ENCODE measurements at places on chromosomes 3 and 15.

- no peak for DNase-seq
These were observed 3.6 kb upstream of the RBMS3 start for GRCh38 chr3:29277249-29277648.

GRCh38 chr3:129793942-129794310 is 99.6 kb downstream of the TMCC1 start:
- no peak for DNase-seq

- DNase-seq: no peak
These were observed 8.0 kb downstream of the TMIE start for GRCh38 chr3:46709157-46709654.

DNA sequence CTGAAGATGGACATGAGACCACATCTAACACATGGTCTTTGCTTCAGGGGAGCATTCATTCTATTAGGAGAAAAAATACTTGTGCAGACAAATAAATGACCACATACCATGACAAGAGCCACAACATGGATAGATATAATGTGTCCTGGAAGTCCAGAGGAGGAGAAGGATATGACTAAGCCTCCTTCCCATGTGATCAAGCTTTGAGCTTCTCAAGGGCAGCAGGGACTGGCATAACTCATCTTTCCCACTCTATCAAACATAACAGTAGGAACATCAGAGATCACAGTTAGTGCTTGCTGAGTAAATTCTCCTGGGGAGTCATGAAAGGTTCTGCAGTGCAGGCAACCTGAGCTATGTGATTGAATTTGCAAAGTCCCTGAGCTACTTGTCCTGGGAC is 86.0 kb upstream of the LPP start:
- no peak for DNase-seq

DNA sequence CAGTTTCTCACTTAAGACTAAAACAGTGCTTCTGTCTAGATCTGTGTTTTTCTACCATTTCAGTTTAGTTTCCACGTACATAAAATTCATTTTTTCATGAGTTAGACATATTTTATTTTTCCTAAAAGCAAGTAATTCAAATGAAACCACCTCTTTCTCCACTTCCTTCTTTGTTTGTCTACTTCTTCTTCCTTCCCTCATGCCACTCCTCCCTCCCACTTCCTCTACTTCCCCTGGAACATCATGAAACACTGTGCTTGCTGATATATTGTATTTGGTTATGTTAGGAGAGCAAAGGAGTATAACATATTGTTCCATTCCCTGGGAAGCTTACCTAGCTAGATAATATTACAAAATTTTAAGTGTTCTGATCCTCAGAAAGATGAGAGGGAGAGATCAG is 36.7 kb upstream of the GOLGA8B start:
- DNase-seq: no peak

- DNase-seq: no peak
These were observed 137.5 kb downstream of the CNTN4 start for GRCh38 chr3:2236203-2236602.

GRCh38 chr3:113565555-113565954 is 33.2 kb downstream of the SIDT1 start:
- no peak for DNase-seq

GRCh38 chr15:73325191-73325861 is 43.4 kb downstream of the HCN4 start:
- DNase-seq: no peak

- no peak for DNase-seq
These were observed 372.0 kb downstream of the GABRG3 start for GRCh38 chr15:27342991-27343390.

DNA sequence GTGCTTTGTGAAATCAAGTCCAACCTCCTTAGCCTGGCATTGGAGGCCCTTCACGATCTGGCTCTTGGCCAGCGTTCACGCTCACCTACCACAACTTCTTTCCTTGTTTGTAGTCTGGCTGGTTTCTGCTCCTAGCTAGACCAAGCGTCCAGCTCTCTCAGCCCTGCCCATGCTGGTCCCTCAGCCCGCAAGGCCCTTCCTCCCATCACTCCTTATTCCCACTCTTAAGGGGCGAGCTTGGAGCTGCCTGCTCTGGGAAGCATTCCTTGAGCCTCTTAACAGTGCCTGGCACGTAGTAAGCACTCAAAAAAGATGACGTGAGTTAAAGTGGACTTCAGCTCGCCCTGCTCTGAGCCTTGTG is 8.7 kb downstream of the SLC6A6 start:
- DNase-seq: no peak

DNA sequence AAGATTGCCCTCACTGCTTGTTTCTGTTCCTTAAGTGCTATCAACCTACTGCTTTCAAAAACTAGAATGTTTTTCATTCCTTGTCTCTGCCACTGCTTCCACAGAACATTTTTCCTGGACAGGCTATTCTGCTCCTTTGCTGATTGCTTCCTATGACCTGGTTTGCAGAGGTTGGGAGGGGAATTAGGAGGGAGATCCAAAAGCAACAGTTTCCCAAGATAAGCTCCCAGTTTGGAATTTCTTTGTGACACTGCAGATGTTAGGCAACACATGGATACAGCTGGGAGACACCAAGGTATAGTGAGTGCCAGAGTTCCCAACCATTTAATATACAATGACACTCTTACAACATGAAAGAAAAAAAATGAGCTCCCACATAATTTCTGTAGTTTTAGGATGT is 1036.5 kb downstream of the ROBO2 start:
- DNase-seq: no peak

GRCh38 chr3:98612996-98613517 is 19.6 kb upstream of the CPOX start:
- no peak for DNase-seq

- no peak for DNase-seq
These were observed 32.4 kb upstream of the SLC6A6 start for GRCh38 chr3:14369675-14370669.

DNA sequence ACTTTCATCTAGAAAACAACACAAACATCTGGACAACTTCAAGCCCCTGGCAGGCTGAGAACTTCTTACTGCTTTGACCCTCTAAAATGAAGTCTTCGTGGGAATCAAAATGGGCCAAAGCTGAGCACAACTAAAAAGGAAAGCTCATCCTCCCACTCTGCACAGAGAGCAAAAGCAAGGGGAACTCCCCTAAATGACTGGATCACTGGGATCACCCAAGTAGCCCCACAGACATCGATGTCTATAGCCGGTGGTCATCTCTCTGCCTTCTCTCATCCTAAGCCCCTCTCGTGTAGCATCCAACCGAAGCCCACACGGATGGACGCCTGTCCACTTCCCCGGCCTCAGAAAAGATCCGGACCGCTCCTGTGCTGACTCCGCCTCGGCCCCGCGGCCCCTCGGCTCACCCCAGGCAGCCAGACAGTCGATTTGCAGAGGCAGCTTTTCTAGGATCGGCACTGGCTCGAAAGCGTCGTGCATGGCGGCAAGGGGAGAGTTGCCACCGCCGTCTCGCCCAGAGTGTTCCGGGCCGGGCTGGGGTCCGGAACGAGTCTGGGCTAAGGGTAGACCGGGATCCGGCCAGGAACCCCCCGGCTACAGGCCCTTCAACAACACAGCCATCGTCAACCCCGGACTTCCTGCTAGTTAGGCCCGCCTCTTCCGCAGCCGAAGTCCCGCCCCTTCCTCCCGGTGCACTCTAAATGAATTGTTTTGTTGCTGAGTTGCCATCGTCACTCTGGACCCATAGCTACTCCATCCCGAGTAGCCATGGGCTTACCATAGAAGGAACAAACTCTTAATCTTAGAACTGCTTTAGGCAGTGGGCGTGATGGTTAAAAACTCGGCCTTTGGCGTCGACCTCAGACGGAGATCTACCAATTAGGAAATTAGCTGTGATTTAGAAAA is at the start of gene VPS39:
Gene VPS39 (minus strand): TSS at position 631 of the 906 bp plus-strand sequence. CDS start 151 bp downstream, at position 480.
- DNase-seq: peak; percentile 70

Data from activated T-helper 1 cell treated with Interleukin-2 at 50 U/mL for 16 hours (primary cell).